SJSA1 (cell line): ENCODE measurements at places on chromosomes 11 and 22. TPM values are rescaled to one million over a fixed set of nuclear protein-coding genes. Genes with fewer than 3 reads are reported as not detected.

The BANF1 gene
- 116 and 140 TPM in 2 replicates for total RNA-seq

The RAB39A gene
- total RNA-seq, result not detected in 2 replicates

The TEX12 gene
- 0.16 TPM in 1 of 2 replicates, not detected in the other for total RNA-seq

The KCNE3 gene
- total RNA-seq, result not detected in 2 replicates

The OR8K5 gene
- not detected in 2 replicates for total RNA-seq

The TENM4 gene
- total RNA-seq, result not detected in 2 replicates

The NCAPH2 gene
- total RNA-seq, result 106 and 113 TPM in 2 replicates

The MS4A6E gene
- total RNA-seq, result not detected in 2 replicates

The SCT gene
- not detected in 2 replicates for total RNA-seq

The MMP12 gene
- 0.05 TPM in 1 of 2 replicates, not detected in the other for total RNA-seq

The TPH1 gene
- total RNA-seq, result 0.03 TPM in 1 of 2 replicates, not detected in the other

The DTX4 gene
- total RNA-seq, result 4.1 and 7.6 TPM in 2 replicates

The MS4A4E gene
- not detected in 2 replicates for total RNA-seq

The PHOX2A gene
- total RNA-seq, result not detected in 2 replicates

The RIMBP3C gene
- total RNA-seq, result 0.76 and 0.81 TPM in 2 replicates

The CD151 gene
- total RNA-seq, result 123 and 179 TPM in 2 replicates

The PTPN5 gene
- not detected in 2 replicates for total RNA-seq

The CHST1 gene
- total RNA-seq, result not detected in 2 replicates

The ASPHD2 gene
- 0.06 and 0.87 TPM in 2 replicates for total RNA-seq

The PLAAT5 gene
- total RNA-seq, result 0.24 TPM in 1 of 2 replicates, not detected in the other

The A4GALT gene
- 11.2 and 12.3 TPM in 2 replicates for total RNA-seq

The IL18 gene
- total RNA-seq, result 1.2 and 2.1 TPM in 2 replicates

The GLB1L2 gene
- total RNA-seq, result not detected in 2 replicates

The HDAC10 gene
- total RNA-seq, result 15.4 and 30.4 TPM in 2 replicates

The ATP5MG gene
- 51.1 and 55.4 TPM in 2 replicates for total RNA-seq

The OR8A1 gene
- not detected in 2 replicates for total RNA-seq

The THY1 gene
- total RNA-seq, result 7.4 and 51.6 TPM in 2 replicates

The KCNJ4 gene
- not detected in 2 replicates for total RNA-seq

The CABP7 gene
- total RNA-seq, result not detected in 2 replicates

The SLC22A24 gene
- not detected in 2 replicates for total RNA-seq

The CLP1 gene
- total RNA-seq, result 16.6 and 24.1 TPM in 2 replicates

The NRXN2 gene
- total RNA-seq, result not detected in 2 replicates

The GAB4 gene
- total RNA-seq, result not detected in 2 replicates

The PTPRCAP gene
- 0.37 TPM in 1 of 2 replicates, not detected in the other for total RNA-seq

The OTOG gene
- total RNA-seq, result not detected in 2 replicates

The CCDC116 gene
- 0.13 TPM in 1 of 2 replicates, not detected in the other for total RNA-seq

The ANO9 gene
- total RNA-seq, result not detected in 2 replicates

The FAM89B gene
- 35.1 and 64.9 TPM in 2 replicates for total RNA-seq

The SYCE3 gene
- not detected in 2 replicates for total RNA-seq
